Colonic mucosa (tissue), 4 donors: ENCODE measurements at places on chromosomes 3 and 15. TPM values are rescaled to one million over a fixed set of nuclear protein-coding genes. Genes with fewer than 3 reads are reported as not detected.

Gene LRRIQ4
- total RNA-seq = not detected

DNA sequence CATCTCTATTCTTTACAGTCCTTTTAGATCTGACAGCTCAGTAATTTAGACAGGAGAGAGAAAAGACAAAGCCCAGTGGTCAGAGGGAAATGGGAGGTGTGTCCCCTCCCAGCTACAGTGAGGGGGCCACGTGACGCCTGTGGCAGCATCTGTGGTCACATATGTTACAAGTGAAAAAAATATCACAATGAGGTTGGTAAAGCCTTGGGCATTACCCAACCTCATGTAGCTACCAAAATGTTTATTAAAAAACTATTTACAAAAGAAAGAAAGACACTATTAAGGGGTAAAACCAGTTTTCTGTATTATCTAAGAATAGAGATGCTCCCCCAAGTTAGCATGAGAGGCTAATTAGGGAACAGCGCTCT, 42.9 kb upstream of the PLCL2 start:
- DNase-seq = peak; percentile 48

DNA sequence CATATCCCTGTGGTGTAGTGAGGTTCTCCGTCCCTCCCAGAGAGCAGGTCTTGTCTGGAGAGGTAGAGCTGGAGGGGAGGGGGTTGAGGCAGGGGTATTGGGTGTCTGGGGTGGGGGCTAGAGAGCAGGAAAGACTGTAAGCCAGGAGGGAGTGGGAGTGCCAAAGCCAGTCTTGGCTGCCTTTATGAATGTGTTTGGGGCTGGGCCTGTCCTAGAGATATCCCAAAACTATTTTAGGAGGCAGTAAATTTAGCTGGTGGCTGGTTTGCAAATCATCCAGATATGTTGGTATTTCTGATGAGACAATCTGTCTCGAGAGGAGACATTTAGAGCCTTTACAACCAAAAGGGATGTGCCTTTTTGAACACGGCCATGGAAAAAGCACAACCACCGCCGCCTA, 166.6 kb downstream of the TLE3 start:
- DNase-seq = no peak

Gene FGF7
- 13.3 TPM for total RNA-seq

- no peak for DNase-seq
Measured at GRCh38 chr3:190425833-190426232, 23.9 kb downstream of the TMEM207 start.

DNA sequence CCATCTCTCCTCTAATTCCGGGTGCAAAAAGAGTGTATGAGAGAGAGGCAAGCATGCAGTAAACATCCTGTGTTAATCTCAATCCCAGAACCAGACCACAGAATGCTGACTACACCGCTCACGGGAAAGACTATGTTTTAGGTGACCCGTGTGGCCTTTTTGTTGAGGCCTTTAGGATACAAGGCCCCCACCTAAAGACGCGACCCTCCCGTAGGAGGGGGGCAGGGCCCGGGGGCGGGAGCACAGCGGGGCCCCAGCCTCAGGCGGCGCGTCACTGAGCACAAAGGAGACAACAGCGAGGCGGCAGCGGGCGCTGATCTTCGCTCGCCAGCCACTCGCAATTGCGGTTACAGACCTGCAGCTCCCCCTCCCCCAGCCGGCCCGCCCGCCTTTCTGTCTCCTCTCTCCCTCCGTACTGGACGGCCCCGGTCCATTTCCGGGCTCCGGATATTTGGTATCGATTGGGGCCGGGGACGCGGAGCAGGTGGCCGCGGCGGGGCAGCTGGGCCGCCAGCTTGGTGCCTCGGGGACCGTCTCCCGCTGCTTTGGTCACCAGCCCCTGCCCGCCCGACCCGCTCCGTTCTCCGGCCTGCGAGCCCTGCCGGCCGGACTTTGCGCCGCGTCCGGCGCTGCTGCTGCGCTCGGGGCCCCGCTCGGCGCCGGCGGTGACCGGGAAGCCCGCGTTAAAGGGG, at the start of gene CCDC50:
CCDC50 (plus strand) TSS at position 433 of the 692 bp plus-strand sequence. CDS start 281 bp downstream, outside the sequence.
- DNase-seq = peak; percentile 88

Gene NR1I2
- 70.4 TPM for total RNA-seq

GRCh38 chr15:68348081-68348480, 70.5 kb downstream of the FEM1B start:
- DNase-seq = no peak

GRCh38 chr15:43776101-43776717, 557 bp downstream of the ELL3 start:
- peak; percentile 62 for DNase-seq

DNA sequence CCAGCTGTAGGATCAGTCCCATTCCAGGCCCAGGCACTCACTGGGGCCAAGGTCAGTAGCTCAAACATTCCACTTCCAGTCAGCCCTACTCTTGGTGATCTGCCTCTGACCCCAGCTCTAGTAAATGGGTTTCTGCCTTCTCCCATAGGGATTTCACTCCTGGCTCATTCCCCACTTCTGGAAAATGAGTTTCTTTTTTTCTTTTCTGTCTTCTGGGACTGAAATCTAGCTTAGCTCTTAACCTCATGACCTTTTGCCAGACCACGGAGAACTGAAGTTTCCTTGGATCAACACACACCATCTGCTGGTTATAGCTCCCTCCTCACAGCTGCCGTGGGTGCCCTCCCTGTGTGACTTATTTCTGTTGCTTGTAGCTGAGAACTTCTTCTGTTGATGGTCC, 21.3 kb downstream of the MME start:
- no peak for DNase-seq

GRCh38 chr3:188728371-188728896, 443.3 kb upstream of the TPRG1 start:
- DNase-seq = no peak

Gene KLHL40
- total RNA-seq = not detected

DNA sequence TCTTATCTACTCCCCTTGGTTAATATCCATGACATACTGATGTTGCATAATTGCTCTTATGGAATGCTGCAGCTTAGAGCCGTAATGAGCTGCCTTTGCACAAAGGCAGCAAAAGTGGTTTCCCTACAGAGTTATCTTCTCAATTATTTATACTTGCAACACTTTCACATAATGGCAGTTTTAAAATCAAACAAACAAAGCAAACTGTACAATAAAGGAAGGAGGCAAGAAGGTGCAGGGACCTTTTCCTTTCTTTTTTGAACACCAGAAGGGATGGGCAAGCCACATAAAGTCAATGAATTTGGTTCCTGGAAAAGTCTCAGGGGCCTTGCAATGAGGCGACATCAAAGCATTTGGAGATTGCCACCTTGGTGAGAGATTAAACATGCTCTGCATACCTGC, 188.0 kb downstream of the MEIS2 start:
- DNase-seq = no peak

Gene C3orf38
- 24.7 TPM for total RNA-seq

DNA sequence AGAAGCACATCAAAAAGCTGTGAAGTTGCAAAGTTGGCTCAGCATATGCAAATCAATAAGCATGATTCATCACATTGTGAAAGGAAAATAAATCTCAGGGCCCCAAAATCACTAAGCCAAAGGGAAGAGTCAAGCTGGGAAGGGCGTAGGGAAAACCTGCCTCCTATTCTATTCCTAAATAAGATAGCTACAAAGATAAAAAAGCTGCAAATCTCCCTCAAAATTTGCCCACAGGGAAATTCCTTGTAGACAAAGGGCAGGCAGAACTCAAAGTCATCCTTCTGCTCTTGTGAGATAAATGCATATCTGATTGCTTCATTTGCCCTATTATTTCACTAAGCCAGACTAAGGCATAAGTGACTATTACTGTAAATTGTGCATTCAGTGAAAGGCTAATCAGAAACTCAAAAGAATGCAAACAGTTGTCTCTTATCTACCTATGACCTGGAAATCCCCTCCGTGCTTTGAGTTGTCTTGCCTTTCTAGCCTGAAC, 30.5 kb upstream of the CCNL1 start:
- DNase-seq = no peak

- DNase-seq = no peak
Measured at GRCh38 chr15:87919064-87919463, 337.5 kb downstream of the NTRK3 start.

Gene DNAJA4
- 54.5 TPM for total RNA-seq

Gene MOBP
- total RNA-seq = 0.72 TPM

DNA sequence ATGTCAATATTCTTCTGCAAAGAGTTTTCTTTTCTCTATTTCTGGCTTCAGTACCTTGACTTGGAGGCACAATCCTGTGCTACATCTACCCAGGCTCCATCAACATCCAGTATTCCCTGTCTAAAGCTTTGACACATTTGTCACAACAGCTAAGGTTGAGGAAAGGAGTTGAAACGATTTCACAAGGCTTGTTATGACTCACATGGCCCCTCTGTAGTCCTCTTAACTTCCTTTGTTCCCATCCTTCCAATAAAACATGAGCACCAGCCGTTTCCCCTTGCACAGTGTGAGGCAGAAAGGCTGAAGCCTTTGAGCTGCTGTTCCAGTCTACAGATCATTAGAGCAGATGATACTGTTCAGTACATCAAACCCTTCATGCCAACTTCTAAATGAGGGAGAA, 163.0 kb upstream of the TMCO5A start:
- DNase-seq = no peak

GRCh38 chr3:30680789-30681648, 74.6 kb downstream of the TGFBR2 start:
- DNase-seq = peak; percentile 29

GRCh38 chr3:171113716-171114115, 87.2 kb upstream of the SLC2A2 start:
- no peak for DNase-seq

Gene FMN1
- total RNA-seq = 32.0 TPM

GRCh38 chr3:158095111-158095813, 11.0 kb downstream of the SHOX2 start:
- DNase-seq = no peak

DNA sequence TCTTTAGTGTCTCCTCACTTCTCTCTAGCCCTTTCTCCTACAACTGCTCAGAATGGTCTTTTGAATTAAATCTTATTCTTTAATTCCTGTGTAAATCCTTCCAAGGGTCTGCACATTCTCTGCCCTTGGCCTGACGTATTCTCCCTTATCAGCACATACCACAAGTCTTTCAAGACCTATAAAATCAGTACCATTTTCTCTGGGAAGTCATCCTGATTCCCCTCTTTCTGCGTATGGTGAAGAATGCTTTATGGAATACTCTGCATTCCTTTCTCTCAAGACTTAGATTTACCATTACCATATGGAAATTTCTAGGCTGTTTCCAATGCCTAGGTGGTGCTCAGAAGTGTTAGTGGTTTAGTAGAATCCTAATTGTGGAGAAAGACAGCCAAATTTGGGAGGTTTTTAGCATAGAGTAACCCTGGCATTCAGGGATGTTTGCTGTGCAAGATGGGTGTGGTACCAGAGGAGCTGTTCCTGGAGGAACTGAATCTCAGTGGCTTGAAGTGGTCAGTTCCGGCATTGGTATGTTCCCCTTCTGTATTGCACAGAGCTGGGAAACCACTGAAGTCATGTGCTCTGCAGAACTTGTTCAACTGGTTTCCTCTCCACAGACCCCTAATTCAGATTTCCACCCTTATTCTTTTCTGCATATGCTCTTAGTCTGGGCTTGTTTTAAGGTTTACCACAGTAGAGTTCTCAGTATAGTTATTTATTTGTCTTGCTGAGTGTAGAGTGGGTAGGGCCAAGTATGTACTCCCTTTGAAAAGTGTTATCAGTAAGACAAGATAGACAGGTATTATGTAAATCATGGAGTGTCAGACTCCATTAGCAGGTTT, 24.5 kb downstream of the IQGAP1 start:
- DNase-seq = peak; percentile 84

Gene MEX3B
- 0.72 TPM for total RNA-seq

- no peak for DNase-seq
Measured at GRCh38 chr3:156395961-156396710, 158.8 kb downstream of the SSR3 start.

Gene SERPINI1
- total RNA-seq = 1.1 TPM

DNA sequence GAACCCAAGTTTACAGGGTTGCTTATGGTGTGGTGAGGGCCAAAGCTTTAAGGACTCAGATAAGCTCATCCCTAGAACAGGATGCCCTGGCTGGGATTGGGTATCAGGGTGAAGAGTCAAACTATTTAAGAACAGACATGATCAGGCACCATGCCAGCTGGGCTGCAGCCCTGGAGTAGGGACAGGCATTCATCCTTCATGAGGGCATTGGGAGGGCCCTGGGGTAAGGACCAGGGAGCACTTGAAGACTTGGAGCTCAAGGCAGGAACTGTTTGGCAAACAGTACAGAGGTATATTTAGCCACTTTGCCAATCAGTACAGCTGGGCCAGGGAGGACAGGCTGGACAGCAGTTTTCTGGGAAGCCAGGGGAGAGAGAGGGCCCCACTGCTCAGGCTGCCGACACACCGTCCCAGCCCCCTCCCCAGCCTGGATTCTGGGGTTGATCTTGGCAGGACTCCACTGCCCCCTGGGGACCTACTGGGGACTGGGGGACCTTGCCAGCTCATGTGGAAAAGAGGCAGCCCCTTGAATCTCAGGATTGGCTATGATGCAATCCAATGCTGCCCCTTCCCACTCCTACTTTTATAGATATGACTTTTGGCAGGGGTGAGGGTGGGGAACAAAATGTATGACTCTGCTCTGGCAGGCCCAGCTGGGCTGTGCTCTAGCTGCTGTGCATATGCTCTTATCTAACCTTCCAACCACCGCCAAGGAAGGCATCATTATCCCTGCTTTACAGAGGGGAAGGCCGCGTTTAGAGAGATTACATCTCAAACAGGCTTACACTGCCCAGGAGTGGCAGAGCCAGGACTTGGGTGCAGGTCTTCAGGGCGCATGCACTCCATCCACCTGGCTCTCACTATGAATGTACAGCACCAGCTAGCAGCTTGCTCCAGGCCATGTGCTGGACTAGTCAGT, 2.3 kb downstream of the PLA2G4E start:
- no peak for DNase-seq

Gene CHRNA7
- 5.2 TPM for total RNA-seq
